Central memory CD4-positive, alpha-beta T cell (primary cell): ENCODE measurements at places on chromosomes 1 and 21.
A peak's percentile ranks its signal among the peaks of the same experiment; 100 is the strongest.

DNA sequence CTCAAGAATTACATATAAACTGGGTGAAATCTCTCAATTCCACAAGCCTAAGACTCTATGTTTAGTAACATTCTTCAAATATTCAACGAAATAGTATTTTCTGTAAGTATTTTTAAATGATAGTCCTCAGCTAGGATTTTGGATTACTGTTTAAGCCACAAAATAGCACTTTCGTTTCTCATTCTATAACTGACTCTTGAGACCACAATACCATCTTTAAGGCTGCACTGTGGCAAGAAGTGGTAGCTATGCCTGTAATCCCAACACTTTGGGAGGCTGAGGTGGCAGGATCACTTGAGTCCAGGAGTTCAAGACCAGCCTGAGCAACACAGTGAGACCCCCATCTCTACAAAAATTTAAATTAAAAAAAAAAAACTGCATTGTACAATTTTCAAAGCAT, 126.7 kb downstream of the CDC42BPA start:
- no peak for DNase-seq

- no peak for DNase-seq
Observed at GRCh38 chr1:185578293-185578692, 155.9 kb upstream of the HMCN1 start.

- DNase-seq = no peak
Observed at GRCh38 chr1:67583462-67583950, 101.5 kb upstream of the GADD45A start.

DNA sequence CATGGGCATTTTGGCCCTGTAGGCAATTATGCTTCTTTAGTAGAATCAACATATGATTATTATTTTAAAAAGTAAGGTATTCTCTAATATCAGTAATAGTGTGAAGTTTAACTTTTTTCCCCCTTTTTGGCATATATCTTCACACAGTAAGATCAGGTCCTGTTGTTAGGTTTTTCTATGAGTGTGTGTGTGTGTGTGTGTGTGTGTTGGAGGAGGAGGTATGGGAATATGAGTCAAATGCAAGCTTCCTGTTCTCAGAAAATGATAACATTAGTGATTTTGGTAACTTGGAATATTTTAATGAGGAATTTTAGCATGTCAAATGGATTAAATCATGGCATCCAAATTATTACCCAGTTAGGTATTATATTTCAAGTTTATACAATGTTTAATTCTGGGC, 65.8 kb upstream of the BCL10 start:
- DNase-seq = no peak

DNA sequence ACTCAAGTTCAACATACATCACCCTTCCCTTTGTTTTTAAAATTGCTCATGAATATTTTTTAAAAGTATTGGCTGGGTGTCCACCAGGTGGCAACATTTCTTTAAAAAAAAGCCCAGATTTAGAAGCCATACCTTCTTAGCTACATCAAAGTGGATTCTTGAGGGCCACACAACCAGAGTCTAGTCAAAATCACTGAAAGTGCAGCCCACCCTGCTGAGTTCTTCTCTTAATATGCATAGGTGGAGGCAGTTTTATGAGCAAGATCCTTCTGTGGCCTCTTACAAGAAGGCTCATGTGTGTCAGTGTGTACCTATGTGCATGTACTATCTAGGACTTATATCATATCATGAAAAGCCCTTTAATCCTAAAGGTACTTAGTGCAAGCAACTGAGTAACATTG, 16.9 kb upstream of the GNG12 start:
- DNase-seq = no peak

DNA sequence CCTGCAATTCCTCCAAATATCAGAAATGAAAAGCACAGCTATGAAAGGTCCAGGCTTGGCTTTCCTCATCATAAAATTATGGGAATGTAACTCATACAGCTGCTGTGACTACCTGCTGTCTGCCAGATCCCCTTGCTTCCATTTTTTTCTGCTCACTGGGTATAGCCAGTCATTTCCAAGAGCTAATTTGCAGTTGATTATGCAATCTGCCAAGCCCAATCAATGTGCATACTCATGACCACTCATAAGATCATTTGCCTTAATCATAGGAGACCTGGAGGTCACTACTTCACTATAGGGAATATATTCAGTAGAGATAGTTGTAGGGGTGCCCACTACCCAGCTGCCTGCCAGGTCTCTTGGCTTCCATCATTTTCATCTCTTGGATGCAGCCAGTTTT, 417.7 kb upstream of the ZRANB2 start:
- no peak for DNase-seq

DNA sequence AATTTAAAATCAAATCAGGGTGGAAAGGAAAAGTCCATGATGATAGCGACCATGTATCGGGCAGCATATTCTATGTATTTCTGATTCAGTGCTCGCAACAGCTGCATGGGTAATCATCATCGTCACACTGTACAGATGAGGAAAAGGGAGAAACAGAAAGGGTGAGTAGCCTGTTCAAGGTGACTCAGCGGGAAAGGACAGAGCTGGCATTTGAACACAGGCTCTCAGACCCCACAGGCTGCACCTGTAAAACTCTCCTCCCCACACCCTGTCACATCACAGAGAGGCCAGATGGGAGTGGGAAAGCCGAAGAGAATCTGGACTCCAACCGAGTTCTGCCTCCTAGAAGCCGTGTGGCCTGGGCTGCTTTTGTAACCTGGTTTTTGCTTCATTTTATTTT, 14.0 kb downstream of the RUNX1 start:
- no peak for DNase-seq

GRCh38 chr1:234745844-234746797, 136.1 kb upstream of the IRF2BP2 start:
- DNase-seq = no peak

- no peak for DNase-seq
Observed at GRCh38 chr1:243763806-243764205, 86.2 kb downstream of the AKT3 start.

GRCh38 chr1:90856463-90857007, 139.4 kb upstream of the BARHL2 start:
- DNase-seq = no peak

GRCh38 chr1:155474146-155474545, 88.5 kb downstream of the ASH1L start:
- no peak for DNase-seq

- DNase-seq = no peak
Observed at GRCh38 chr1:234357831-234358230, 15.4 kb upstream of the COA6 start.

DNA sequence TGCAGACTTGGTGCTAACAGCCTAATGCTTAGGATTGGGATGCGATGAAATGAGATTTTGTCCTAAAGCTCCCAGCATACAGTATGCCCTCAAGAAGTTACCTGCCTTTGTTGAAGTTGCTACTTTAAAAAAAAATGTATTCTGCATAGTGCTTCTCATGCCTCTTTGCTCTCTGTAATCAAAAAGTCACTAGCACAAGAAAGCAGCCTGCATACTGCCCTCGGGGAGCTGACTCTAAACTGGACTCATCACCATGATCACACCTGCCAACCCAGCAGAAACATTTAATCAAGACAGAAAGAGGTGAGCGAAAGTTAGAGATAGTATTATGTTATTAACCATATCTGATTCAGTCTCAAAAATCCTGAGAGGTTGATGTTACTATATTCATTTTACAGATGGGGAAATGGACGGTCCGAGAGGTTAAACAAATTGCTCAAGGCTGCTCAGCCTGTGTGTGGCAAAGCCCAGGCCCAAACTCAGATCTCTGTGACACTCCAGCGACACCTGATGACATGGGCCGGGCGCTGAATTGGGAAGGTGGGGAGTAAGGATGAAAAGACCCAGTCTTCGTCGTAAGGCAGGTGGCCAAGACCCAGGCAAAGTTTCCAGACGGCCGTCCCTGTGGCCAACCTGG, 1.1 kb downstream of the BATF3 start:
- DNase-seq = no peak

GRCh38 chr1:198577444-198577843, 37.0 kb upstream of the ATP6V1G3 start:
- no peak for DNase-seq

DNA sequence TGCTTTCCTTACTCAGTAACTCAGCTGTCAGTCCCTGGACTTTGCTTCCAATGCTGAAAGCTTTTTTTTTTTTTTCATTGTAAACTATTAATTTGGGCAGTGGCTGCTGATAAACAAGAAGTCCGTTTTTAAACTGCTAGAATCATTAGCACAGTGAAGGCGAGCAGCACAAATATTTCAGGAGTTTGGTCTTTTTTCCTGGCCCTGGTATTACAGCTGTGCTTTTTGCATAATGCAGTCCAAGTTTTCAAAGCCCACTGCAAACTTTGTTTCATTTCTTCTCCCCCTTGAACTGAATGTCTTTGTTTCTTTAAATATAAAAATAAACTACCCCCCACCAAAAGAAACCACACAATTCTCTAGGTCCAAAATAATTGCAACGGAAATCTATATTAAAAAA, 6.6 kb downstream of the GLIS1 start:
- no peak for DNase-seq

GRCh38 chr1:13807209-13807608, 107.2 kb downstream of the PRDM2 start:
- no peak for DNase-seq

- peak; percentile 23 for DNase-seq
Observed at GRCh38 chr1:169484683-169485430, 887 bp downstream of the SLC19A2 start.

DNA sequence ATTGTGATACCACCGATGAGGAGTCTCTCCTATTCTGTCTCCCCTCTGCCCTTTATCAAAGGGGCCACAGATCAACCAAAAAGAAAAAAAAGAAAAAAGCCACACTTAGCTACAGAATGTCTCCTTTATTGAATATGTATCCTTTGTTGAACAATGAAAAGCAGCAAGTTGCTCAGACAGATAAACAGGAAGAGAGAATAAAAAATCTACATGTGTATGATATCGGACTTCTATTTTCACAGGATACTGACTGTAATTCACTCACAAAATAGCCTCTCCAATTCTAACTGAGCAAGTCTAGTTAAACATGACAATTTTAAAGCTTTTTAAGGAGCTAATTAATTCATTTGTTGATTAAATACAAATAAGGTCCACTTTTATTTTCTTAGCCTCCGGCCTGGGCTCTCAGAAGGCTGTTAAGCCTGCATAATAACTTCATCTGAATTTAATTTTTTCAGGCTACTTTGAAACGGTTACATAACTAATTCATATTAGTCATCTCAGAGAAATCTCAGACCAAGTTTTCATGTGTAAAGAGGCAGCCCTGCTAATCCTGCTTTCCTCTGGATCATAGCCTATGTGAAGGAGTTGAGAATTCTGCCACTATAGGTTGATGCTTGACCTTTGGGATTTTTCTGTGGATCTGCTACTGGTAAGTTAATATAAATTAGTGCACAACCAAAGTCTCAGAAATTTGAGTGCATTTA, 304.1 kb upstream of the NR5A2 start:
- DNase-seq = no peak

- no peak for DNase-seq
Observed at GRCh38 chr1:24094554-24094953, 17.4 kb downstream of the MYOM3 start.

- DNase-seq = no peak
Observed at GRCh38 chr1:209038735-209039134, 544.8 kb upstream of the CAMK1G start.

- no peak for DNase-seq
Observed at GRCh38 chr1:119686661-119687060, 25.1 kb upstream of the PHGDH start.

- no peak for DNase-seq
Observed at GRCh38 chr1:49197081-49197480, 420.4 kb upstream of the BEND5 start.

GRCh38 chr1:58597076-58597475, 20.0 kb upstream of the TACSTD2 start:
- no peak for DNase-seq

GRCh38 chr1:54849219-54850068, 37.6 kb downstream of the DHCR24 start:
- DNase-seq = no peak

- no peak for DNase-seq
Observed at GRCh38 chr1:212979340-212980122, 29.2 kb downstream of the VASH2 start.

GRCh38 chr1:152189657-152190442, 30.8 kb upstream of the RPTN start:
- peak; percentile 57 for DNase-seq

GRCh38 chr1:58883037-58883887, 99.4 kb upstream of the JUN start:
- DNase-seq = no peak

DNA sequence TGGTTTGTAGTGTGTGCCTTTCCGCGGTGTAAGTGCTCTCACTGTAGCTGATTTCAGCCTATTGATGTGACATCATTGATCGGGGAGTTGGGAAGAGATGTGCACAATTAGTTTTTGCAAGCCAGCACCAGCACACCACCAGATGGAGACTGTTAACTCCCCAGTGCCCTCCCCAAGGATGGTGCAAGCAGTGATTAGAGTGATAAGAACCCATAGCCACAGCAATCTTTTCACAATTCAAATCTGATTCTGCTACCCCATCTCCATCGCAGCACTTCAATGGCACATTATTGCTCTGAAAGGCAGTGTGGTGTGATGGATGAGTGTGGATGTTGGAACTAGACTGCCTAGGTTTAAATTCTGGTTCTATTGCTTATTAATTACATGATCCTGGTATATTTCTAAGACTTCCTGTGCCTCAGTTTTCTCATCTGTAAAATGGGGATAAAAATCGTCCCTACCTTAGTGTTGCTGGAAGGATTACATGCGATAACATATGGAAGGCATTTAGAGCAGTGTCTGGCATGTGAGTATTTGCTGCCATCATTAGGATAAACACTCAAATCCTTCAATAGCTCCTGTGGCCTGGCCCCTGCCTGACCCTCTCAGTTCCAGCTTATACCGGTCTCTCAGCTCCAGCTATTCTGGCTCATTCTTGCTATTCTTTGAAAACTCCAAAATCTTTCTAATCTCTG, 6.7 kb downstream of the CSF3R start:
- DNase-seq = no peak

DNA sequence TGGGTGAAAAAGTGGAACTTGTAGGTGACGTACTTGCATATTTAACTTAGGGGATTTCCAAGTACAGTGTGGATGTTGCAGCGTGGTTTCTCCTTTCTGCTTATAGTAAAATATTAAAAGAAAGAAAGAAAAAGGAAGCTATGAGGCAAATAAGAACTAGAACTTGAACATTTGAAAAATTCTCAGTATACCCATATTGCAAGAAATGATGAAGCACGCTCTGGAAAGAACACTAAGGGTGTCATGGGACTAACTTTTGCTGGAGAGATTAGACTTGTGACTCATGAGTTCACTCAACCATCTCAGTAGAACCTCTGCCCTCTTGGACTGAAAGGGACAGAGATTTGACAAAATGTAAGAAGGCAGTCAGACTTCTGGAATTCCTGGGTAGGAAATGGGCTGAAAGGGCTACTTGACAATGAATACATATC, 704.5 kb upstream of the ADGRL4 start:
- no peak for DNase-seq
